ENCODE measurements at places on chromosomes 5 and 9. TPM values are rescaled to one million over a fixed set of nuclear protein-coding genes. Genes with fewer than 3 reads are reported as not detected.

DNA sequence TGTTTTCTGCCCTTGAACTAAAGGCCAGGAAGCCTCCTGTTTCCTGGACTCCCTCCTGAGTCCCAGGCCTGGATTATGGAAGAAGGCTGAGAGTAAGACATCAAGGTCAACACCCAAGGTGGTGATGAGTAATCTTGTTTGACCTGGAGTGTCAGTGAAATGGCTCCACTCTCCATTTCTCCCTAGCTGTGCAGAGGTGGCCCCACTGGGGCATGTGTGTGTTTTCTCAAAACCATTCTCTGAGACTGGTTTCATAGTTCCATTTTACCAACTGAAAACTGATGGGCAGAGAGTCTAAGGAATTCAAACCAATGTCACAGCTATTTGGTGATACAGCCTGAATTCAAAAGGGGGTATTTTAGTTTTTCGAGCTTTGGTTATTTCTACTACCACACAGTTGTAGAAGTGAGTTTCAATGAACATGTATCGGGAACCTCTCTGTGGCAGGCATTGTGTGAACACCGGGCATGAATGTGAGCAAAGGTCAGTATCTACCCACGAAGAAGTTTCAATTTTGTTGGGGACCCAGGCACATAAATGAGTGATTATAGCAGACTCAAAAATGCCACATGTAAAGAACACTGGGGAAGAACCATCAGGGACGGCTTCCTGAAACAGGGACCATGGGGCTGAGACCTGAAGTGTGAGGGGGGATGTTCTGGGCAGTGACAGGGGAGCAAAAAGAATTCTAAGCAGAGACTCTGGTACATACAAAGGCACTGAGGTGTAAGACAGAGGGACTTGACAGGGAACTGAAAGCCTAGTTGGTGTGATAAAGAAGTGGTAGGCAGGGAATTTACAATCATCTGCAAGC is 269.6 kb upstream of the KLF4 start:
- no peak for DNase-seq

DNA sequence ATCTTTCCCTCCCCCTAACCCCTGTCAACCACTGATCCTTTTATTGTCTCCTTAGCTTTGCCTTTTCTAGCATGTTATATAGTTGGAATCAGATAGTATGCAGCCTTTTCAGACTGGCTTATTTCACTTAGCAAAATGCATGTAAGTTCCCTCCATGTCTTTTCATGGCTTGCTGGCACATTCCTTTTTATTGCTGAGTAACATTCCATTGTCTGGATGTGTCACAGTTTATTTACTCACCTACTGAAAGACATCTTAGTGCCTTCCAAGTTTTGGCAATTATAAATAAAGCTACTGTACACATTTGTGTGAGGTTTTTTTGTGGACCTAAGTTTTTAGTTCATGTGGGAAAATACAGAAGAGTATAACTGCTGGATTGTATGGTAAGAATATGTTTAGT is 230.1 kb downstream of the PBX3 start:
- no peak for DNase-seq

GRCh38 chr9:3251309-3251708 is 274.5 kb downstream of the RFX3 start:
- no peak for DNase-seq

DNA sequence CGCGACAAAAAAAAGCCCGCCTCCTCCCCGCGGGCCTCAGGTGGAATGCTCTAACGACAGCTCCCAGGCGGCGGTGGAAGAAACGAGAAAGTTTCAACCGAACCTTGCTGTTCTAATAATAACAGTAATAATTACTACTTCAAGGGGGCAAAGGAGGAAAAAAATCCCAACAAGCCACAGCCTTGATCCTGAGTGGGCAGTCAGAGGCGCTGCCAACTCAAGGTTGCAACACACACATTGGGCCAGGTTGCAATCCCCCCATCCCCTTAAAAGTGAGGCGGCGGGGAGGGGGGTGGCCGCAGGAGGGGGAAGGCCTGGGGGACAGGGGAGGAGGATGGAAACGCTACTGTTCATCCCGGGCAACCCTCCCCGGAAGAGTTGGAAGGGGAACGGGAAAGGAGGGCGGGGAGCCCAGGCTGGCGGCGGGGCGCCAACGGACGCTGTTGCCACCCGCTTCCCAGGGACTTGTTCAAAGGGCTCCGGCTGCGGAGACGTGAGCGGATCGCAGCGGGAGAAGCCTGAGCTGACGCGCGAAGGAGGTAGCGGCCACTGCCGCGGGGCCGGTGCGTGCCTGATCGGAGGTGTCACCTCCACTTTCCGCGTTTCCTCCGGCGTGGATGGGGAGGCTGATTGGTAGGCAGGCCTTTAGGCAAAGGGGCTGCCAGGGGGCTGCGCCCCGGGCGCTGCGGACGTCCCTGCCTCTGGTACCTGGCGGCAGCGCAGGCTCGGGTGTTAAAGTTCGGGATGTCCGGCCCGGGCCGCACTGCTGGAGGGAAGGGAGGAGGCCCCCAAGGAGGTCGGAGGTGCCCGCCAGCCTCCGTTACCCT is 647 bp downstream of the SMARCA2 start:
- DNase-seq, result no peak

- DNase-seq, result no peak
Observed at GRCh38 chr5:146789712-146790653, 88.6 kb downstream of the PPP2R2B start.

GRCh38 chr9:91946196-91946595 is 3.8 kb downstream of the ROR2 start:
- DNase-seq, result no peak

DNA sequence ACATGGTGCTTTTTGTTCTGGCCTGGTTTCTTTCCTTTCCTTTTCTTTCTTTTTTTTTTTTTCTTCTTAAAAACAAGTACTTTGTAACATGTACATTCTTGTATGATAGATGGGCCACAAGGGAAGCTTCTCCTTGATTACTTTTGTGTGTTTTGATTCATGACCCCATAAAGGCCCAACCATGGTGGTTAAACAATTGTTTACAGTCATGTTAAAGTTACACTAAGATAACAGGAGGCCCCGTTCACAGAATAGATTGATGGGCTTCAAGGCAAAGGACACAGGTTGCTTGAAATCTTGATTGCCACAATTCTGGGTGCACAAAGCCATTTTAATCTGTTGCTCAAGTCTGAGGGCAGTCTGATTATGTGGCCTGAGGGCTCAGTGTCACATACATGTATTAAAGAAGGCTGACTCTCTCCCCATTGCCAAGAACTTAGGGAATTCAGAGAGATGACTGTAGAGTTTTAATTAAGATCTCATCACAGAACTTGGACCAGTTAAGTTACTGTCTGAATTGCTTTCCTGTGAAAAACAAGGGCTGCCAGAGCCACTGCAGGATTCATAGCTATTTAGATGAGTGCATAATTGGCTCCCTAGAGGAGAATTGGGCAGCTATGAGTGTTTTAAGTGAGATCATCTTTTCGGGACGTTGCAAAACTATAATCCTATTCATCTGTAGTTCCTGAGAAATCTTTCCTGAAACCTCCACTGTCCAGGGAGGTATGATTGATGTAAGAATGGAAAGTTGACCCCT is 163.4 kb downstream of the TLE4 start:
- no peak for DNase-seq

Gene RAB3C
- not detected for polyA plus RNA-seq

Gene LEAP2
- 0.91 TPM for polyA plus RNA-seq

Gene PCDHA9
- 0.02 TPM for polyA plus RNA-seq

Gene ADAMTS16
- polyA plus RNA-seq, result not detected

All from AG04450 (cell line).